Activated T-helper 9 cell treated with anti-CD3 and anti-CD28 coated beads, Interleukin-2, amount 50 U/mL, for 16 hours (primary cell): ENCODE measurements at places on chromosomes 13 and 19.

DNA sequence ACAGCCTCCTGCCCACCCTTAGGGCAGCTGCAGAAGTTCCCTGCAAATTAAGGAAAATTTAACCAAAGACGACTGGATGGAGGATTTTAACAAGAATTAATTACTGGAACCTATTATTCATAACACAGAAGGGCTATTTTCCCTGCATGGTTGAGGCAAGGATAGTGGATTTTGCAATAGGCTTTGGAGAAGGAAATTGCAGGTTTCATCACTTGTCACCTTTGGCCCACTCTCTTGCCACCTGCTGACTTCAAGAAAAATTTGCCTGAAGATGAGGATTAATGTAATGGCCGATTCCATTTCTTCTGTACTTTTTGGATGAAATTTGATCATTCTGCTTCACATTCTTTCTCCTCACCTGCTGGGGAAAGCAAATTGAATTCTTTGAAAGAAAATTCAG, 261.7 kb downstream of the FGF9 start:
- DNase-seq = no peak

DNA sequence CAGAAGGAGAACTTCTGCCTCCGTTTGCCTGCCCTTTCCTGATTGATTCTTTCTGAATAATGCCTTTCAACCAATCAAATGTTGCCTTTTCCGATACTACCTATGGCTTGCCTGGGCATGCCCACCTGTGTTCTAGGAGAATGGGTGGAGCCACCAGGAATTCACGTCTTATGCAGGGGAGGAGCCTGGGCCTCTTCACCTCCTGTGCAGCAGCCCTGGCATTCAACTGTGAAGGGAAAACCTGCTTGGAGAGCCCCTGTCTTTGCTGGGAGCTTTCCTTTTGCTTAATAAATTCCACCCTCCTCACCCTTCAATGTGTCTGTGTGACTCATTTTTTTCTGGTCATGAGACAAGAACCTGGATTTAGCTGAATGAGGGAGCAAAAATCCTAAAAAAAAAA, 730.7 kb downstream of the UQCRFS1 start:
- DNase-seq = no peak

GRCh38 chr13:110991991-110992508, 77.2 kb upstream of the ANKRD10 start:
- no peak for DNase-seq

- DNase-seq = no peak
Measured at GRCh38 chr13:98173431-98174152, 3.5 kb downstream of the RNF113B start.

- DNase-seq = no peak
Measured at GRCh38 chr19:1080360-1081161, 13.6 kb downstream of the ARHGAP45 start.

DNA sequence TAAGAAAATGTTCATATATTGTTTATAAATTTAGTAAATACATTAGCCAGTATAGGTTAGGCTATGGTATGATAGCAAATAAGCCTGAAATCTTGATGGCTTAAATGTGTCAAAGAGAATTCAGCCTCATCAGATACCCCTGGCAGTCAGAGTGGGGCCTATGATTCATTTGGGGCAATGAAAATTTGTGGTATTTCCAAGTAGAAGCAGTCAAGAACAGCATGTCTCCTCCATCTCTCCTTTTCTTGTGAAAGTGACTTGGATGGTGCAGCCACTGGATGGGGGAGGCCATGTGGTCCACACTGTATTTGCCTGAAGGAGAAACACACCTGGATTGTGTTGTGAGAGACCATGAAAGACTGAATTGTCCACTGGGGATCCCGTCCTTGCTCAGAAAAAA, 82.7 kb downstream of the DLEU7 start:
- DNase-seq = no peak

DNA sequence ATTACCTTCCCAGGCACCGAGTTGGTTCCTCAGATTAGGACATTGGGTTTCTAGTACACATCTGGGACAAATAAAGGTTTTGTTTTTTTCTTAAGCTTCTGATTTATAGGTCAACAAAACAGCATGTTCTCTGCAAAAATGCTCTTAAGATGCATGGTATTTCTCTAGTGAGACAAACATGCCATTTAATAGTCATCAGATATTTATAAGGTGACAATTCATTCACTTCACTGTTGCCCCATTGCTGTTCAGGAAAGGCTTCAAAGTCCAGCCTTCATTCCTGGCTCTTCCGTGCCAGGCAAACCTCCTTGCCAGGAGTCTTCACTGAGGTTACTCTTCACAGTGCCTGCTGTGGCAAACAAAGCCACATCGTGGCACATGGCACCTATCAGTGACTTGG, 156.3 kb upstream of the FNDC3A start:
- DNase-seq = no peak

DNA sequence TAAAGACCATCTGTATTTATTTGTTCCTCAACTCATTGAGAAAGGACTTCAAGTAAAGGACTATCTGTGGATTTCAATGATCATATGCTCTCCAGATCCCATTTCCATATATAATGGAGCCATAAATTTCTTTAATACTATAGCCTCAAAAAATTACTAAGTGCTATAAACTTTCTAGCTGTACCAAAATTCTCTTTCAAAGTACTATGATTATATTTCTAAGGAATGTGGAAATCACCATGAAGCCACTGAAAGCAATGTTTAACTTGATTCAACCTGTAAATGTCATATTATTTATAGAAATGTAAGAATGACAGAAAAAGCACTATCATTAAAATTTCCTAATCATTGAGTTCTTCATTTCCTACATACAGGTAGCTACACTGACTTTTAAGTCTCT, 20.7 kb downstream of the TBC1D4 start:
- no peak for DNase-seq

- no peak for DNase-seq
Measured at GRCh38 chr13:33340631-33341030, 55.1 kb upstream of the STARD13 start.

- DNase-seq = no peak
Measured at GRCh38 chr13:61777271-61777670, 361.6 kb upstream of the PCDH20 start.
